ENCODE measurements at places on chromosomes 12 and 14.

DNA sequence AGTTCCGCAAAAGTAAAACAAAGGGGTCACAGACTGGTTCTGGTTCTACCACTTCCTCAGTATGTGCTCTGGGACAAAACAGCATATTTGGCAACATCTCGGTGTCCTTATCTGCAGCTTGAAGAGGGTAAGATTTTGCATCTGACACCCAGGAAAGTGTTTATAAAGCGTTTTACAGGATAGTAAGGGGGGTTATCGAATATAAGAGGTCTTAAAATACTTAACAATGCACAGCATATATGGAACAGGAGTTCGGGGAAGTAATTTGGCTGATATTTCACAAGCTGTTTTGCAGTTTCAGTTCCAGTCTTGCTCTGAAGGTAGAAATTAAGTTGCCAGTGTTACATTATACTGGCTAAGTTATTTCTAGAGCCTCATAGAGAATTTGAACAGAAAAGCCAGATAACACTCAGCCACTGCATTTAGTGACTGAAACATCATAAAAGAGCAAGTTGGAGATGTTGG lies 904 bp upstream of the MAP4K5 start:
- DNase-seq: no peak

DNA sequence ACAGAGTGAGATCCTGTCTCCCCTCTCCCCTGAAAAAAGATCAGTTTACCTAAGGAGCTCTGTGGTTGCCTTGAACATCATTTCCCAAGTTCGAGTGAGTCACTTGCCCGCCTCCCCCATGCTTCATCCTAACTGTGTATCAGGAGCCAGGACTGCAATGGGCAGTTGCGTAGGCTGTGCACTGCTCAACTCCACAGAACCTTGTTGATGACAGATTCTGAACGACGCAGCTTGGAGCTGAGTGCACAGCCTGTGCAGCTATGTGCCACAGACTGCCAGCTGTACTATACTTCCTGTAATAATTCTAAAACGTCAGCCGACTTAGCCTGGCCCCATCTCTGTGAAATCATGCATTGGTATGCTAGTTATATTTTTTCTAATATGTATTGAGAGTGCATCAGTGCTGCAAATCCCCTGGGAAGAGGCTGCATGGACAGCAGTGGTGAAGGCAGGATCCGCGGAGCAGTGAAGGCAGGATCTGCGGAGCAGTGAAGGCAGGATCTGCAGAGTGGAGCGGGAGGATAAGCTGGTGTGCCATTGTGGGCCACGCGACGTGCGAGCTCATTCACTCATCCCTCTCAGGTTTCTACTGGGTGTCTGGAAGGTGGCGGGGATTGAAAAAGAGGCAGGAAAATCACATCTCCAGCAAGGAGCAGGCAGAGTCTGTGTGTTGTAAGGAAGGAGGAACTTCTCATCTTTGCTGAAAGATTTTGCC lies 80.8 kb downstream of the GALNT9 start:
- DNase-seq: no peak

DNA sequence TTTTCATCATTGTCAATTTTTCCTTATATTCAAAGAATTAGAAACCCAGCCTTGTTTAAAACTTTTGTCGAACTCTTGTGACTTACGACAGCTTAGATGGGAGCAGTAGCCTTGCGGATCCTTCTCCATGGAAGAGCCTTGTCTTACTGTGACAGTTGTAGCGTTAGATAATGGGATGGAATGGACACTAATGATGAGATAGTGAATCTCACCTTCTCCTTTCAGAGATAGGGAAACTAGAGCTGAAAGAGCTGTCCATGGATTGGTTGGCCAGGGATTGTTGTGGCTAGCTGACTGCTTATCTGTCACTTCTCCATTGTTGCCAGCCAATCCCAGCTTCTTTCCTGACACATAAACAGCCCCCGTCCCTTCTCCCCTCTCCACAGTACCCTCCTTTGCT lies 59.4 kb downstream of the BHLHE41 start:
- no peak for DNase-seq

DNA sequence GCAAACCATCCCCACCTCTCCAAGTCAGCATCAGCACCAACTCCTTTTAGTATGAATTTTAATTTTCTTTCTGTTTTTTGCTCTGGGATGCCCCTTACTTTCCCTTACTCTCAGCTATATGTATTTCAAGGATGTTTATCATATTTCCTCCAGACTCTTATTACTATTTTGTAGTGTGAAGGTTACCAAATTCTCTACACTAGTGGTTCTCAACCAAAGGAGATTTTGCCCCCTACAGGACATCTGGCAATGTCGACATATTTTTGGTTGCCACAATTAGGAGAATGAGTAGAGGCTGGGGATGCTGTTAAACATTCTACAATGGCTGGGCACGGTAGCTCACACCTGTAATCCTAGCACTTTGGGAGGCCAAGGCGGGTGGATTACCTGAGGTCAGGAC lies 29.1 kb upstream of the SOS2 start:
- DNase-seq: no peak

GRCh38 chr12:78802593-78802992 lies 62.0 kb upstream of the SYT1 start:
- DNase-seq: no peak

DNA sequence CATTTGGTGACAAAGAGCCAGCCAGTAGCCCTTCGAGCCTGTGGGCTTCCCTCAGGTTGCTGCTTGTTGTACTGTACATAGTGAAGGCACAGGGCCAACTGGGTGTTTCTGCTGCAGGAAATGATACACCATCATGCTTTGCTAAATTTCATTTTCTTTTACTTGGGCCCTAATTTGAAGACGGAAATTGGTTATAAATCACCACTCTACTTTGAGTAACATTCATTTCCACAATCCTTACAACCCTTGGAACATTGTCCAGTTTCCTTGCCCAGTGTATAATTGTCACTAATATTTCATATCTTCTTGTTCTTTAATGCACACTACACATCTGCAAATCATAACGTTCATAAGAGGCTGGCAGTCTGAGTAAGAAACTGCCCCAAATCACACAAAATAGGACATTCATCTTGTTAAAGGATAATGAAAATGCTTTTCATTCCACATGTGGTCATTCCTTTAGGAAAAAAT lies 30.2 kb downstream of the MSRB3 start:
- DNase-seq: no peak

GRCh38 chr14:93987815-93988476 lies 9.2 kb upstream of the CCDC197 start:
- DNase-seq: no peak

- DNase-seq: no peak
Observed at GRCh38 chr12:3746758-3747157, 6.2 kb downstream of the CRACR2A start.

GRCh38 chr12:66600903-66601302 lies 78.0 kb downstream of the GRIP1 start:
- no peak for DNase-seq

- DNase-seq: no peak
Observed at GRCh38 chr12:93921521-93921920, 226.9 kb upstream of the PLXNC1 start.

DNA sequence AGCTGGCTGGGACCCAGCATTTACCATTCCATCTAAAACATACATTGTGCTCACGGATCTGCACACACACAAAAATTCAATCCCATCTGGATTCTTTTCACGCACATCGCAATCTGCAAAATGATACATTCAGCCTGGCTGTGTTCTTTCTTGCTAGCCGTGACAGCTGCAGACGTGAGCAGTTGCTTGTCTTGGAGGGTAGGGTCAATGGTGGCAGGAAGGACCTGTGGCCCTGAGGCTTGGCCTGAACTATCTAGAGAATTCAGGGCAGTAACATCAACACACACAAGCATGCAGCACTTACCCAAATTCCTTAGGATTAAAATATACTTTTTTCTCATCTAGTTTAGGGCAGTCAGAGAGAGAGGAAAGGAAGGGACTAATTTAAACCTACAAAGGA lies 72.0 kb downstream of the DICER1 start:
- no peak for DNase-seq

- DNase-seq: no peak
Observed at GRCh38 chr12:53624956-53625355, 1.2 kb downstream of the ATF7 start.

DNA sequence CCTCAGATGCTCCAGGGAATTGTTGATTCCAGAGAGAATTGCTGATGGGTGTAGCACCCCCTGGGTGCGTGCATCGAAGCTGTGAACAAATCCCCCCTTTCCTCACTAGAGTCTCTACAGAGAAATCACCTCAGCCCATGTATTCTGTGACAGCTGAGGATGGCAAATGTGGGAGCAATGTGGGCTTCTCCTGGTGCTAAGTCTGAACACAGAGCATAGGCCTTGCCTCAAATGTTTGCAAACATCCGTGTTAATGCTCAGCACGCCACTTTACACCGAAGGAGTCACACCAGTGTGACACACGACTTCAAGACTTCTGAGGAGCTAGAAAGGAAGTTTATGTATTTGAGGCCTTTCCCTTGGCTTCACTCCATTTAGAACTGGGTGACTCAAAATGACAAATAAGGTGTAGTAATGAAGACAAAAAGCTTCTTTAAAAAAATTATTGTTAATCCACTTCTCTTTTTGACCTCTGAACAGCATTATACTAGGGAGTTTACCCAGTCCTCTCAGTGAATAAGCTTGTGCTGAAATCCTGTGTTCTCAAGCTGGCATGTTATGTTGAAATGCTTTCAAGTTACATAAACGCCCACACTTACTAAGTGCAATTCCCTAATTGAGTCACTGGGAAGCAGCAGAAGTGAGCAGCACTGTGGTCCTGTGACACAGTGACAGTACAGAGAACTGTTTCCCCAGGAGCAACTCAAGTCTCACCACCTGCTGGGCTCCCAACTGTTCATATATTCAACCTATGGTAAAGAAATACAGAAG lies 92.9 kb downstream of the FAR2 start:
- peak; percentile 80 for DNase-seq

- no peak for DNase-seq
Observed at GRCh38 chr12:57580466-57580795, 10.6 kb upstream of the PIP4K2C start.

DNA sequence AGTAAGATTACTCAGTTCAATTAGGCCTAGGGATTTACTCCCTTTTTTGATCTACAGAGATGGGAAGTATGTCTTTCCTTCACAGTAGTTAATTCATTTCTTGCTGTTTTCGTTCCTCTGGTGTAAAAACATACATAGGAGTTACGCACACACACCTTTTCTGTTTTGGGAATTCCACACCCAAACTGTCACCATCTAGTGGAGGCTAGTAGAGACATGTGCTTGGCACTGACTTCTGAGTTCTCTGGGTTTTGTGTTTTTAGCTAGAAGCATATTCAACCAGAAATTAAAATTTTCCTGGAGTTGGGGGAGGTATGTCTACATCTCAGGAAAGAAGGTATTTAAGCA lies 1.4 kb downstream of the SUSD6 start:
- no peak for DNase-seq

DNA sequence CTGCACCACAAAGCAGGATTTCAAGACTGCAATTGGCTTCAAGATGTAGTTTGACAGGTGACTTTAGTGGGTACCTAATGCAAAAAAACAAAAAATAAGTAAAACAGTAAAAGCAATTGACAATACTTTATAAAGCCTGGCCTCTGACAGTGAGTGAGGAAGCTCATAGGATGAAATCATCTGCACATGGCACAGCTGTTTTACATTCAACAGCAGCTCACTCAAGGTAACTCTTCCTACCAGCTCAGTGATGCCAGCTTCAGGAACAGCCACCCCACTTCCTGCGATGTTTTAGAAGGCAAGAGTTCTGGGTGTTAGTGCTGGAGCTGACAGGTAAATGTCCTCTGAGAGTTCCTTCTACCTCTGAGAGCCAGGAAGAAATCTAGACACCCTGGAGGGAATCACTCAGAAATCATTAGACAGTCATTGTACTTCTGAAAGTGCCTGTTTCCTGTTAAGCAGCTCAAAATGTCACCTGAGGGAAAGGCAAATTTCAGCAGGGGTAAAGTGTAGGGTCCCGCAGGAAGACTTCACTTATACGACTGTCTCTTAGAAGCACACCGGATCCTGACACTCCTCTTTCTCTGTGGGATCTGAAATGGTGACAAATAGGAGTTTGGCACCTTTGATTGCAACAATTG lies 99.9 kb downstream of the FOXN3 start:
- DNase-seq: no peak

Measured in Panc1 (cell line).